ENCODE measurements at places on chromosomes 3 and 15. TPM values are rescaled to one million over a fixed set of nuclear protein-coding genes. Genes with fewer than 3 reads are reported as not detected.

Gene SPESP1
- total RNA-seq, result not detected

Gene FHIT
- 15.2 TPM for total RNA-seq

Gene ROPN1
- not detected for total RNA-seq

Gene DNAH12
- total RNA-seq, result 0.22 TPM

Gene C3orf70
- 44.5 TPM for total RNA-seq

Gene ALDH1A3
- total RNA-seq, result 2.8 TPM

Gene CCR5
- not detected for total RNA-seq

Gene NANOGP8
- 0.86 TPM for total RNA-seq

Gene RSRC1
- total RNA-seq, result 93.9 TPM

Measured in glutamatergic neuron (in vitro differentiated cells).